AG09309 (cell line): ENCODE measurements at places on chromosomes 7 and 10.

- no peak for DNase-seq
Observed at GRCh38 chr7:29341156-29341555, 146.6 kb downstream of the CHN2 start.

DNA sequence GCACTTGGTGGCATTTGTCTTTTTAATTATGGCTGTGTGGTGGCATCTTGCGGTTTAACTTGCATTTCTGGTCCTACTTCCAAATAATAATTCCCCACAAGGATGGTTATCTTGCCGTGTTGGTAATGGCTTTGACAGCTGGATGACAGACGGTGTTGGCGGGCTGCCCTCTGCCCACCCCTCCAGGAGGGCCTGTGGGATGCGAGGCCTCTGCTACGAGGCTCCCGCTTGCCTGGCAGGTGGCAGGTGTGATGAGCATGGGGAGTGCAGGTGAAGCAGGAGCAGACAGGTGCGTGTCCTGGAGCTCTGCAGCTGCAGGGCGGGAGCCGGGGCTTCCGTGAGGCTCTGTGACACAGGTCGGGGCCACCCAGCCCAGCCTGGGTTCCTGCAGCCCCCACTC is 11.8 kb downstream of the INPP5A start:
- no peak for DNase-seq

DNA sequence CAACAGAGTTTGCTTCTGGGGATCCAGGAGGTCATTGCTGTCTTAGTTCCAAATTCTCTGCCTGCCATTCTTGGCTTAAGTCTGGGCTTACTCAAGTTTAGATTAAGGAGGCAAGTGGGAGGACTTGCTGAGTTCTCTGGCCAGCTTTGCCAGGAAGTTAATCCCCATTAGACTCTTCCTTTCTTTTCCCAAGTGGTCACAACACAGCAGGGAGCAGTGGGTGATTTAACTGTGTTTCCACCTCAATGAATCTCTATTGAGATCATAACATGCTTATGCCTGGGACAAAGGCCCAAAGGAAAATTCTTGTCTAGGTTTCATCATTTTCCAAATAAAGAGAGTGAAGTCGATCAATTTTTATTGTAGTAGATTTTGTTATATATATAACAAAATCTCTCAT is 1159.6 kb downstream of the SORCS3 start:
- no peak for DNase-seq

GRCh38 chr10:17059197-17059688 is 70.4 kb downstream of the CUBN start:
- DNase-seq = peak; percentile 86

DNA sequence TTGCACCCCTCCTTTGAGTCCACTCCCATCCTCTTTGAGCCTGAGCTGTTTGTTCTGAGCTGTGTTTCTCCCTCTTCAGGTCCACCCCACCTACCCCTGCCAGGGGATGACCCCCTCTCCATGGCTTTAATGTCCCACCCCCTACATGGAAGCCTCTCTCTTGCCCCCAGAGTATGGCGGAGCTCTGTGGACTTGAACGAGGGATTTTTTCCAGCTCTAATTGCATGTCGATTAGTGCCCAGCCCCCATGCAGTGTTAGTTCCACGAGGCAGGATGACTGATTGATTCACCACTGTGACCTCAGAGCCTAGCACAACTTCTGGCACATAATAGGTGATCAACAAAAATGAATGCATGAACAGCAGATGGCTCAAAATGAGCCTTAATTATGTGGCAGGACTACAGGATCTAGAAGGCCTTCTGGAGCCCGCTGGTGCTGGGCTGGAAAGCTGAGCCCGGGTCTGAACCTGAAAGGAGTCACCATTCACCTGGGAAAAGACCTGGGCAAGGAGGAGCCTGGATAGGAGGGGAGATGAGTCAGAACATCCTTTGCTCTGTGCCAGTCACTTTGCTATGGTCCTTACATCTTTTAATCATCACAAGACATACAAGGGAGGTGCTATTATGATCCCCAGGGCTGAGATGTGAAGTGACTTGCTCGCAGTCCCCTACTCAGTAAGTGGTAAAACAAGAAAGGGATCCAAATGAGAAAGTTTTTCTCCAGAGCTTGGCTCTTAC is 17.1 kb upstream of the SLC18A2 start:
- no peak for DNase-seq

- no peak for DNase-seq
Observed at GRCh38 chr10:117167789-117168674, 29.3 kb upstream of the KCNK18 start.

DNA sequence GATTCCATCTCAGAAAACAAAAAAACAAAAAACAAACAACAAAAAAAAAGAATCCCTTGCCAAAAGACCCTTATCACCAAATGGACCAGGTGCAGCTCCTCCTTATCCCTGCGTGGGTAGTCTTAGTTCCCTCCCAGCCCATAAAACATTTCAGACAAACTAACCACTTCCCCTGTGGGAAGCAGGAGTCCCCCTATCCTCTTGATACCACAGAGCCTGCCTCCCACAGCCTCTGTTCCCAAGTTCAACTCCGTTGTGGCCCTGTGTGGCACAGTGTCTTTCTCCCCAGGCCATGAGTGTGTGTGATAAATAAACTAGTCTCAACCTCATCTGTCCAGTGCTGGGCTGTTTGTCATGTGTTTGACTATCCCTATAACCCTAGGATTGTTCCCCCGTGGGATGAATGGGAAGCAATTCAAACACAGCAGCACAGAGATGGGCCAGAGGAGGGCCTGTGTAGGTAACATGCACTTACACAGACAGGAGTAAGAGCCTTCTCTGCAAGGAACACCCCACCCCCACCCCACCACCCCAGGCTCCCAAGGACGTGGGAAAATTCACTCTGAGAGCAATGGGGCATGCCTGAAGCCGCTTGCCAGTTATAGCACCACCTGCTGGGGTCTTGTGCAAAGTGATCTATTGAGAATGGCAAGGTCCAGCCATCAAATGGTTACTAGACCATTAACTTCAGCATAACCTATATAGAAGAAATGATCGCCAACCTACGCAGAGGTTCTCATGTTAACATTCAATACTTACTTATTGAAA is 147.1 kb upstream of the GHITM start:
- DNase-seq = no peak

DNA sequence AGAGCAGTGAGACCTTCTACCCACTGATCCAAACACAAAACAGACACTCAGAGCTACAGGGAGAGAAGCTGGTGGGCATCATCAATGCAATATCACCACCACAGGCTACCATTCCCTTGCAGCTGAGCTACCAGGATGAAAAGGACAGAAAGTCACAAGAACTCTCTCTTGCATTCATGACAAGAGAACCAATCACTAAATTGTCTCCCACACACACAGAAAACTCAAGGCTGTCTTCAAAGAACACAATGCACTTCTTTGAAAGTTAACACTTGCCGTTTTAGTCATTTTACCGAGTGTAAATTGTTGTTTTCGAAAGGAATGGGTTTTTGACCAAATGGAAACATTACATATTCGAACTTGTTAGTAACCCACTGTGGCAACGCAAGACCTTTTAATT is 626.6 kb downstream of the SORCS1 start:
- DNase-seq = no peak

- DNase-seq = peak; percentile 82
Observed at GRCh38 chr7:7157177-7157886, 25.0 kb upstream of the C1GALT1 start.

DNA sequence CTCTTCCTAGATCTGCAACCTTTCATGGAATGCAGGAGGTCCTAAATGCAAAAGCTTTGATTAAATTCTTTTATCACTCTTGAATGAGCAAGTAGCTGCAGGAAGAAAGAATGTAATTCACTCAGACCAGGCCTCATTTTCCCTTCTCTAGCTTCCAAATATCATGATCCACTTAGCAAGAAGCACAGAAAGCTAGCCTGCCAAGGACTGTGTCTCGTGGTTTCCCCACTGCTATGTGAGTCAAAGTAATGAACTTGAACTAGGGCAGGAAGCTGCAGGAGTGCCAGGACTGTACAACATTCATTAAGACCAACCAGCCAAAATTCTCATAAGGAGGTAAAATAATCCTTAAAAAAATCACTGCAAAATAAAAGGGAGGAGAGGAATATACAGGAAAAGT is 379.2 kb downstream of the CALN1 start:
- DNase-seq = no peak

GRCh38 chr7:138889582-138890498 is 91.3 kb downstream of the KIAA1549 start:
- no peak for DNase-seq

DNA sequence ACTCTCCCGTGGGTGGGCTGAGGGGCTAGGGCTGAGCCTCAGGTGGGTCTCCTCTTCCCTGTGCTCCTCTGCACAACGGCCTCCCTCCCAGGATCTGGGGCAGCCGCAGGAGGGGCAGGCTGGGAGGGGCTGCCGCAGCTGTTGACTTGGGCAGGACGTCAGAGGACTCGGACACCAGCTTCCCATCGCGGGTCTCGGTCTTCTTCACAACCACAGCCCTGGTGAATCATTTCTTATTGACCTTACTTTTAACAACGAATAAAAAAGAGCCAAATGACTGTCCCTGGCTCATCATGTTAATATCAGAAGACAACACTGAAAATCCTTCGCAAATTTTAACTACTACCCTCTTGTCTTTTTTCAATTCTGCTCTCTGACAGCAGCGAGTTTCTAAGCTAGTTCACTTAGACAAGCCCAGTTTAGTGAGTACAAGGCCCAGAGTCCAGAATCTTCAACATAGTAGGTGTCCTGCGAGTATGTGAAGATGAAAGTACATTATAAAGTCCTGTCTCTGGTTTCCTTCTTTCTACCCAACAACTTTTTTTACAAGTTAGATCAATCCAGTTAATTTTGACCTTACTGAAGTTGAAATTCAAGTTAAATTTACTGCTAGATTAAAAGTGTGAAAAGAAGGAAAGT is 32.4 kb downstream of the CTNNA3 start:
- DNase-seq = no peak

- DNase-seq = no peak
Observed at GRCh38 chr10:66575251-66575855, 350.5 kb upstream of the LRRTM3 start.

GRCh38 chr7:25726170-25726780 is 425.7 kb upstream of the NFE2L3 start:
- no peak for DNase-seq

DNA sequence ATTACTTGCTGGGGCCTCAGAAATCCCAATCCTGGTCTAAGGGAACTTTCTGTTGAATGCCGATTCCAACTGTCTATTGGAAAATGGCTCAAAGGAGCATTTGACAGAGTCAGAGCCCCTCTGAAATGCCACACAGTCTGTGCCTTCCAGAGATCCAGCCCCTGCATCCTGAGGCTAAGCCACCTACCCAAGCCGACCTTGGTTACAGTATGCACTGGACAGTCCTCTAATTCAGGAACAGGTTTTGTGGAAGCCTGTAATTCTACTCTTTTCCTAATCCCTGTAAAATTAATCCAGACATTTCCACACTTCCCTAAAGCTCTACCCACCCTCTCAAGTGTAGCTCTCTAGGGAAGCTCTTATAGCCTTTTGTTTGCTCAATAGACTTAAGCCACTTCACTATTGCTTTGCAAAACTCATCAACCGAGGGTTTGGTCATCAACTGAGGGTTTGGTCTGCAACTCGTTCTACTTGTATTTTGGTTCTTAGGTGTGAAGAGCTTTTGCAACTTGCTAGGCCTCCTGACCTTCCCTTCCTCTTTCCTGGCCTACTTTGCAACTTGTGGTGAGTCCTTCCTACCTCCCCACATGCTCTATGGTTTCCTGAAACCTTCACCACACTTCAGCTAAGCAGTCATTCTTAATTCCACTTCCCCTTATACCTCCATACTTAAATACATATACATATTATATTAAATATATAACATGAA is 364.8 kb downstream of the SFMBT2 start:
- DNase-seq = no peak

GRCh38 chr7:1920266-1920681 is 250.2 kb downstream of the ELFN1 start:
- no peak for DNase-seq

DNA sequence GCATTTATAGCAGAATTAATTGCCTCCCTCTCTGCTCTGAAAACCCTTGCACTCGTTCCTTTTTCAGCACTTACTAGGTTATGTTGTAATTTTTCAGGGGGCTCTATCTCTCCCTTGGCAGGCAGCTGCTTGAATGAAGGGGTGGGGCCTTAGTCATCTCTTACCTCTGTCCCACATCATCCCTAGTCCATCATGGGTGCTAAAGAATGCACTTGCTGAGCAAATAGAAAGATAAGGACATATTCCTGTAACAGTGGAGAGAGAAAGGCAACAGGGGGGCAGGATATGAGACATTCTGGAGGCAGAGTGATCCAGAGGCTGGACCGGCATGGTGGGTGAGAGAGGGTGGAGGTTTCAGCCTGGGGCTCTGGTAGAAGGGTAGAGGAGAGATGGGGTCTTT is 60.0 kb downstream of the MINDY4 start:
- DNase-seq = no peak

GRCh38 chr7:56046721-56047445 is 4.4 kb downstream of the PSPH start:
- peak; percentile 79 for DNase-seq

- no peak for DNase-seq
Observed at GRCh38 chr7:130473876-130474275, 18.0 kb upstream of the MEST start.

DNA sequence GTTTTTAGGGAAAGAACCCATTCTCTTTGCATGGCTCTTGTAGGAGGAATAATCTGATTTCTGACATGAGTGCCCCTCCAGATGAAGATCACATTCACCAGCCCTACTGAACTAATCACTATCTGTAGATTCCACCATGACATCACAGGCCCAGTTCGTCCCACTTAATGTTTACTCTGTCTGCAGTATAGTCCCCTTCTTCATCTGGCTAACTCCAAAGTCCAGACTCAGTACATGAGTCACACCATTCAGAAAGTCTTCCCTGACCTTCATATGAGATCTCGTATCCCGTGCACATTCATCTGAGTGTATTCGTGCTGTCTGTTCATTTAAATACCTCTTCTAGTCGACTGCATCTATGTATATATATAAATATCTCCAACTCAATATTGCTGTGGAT is 366.5 kb upstream of the AKR1E2 start:
- no peak for DNase-seq

- no peak for DNase-seq
Observed at GRCh38 chr7:37943905-37944736, 23.7 kb downstream of the EPDR1 start.

DNA sequence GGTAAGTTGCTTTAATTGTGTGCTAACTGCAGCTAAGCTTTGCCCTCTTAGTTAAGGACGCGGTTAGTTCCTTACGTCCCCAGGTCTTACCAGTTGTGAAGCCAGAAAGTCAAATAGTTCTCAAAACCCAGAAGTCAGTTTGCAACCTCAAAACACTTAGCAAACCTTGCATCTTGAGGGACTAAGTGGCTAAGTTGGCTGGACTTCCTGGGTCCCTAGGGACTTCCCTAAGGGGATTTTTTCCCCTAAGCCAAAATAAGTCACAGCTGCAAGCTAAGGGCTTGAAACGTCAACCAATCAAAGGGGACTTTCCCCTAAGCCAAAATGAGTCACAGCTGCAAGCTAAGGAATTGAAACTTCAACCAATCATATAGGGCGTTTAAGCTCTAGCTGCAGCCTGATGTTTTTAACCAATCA is 36.2 kb upstream of the HECW1 start:
- DNase-seq = no peak

- no peak for DNase-seq
Observed at GRCh38 chr10:11329062-11329673, 282.3 kb downstream of the USP6NL start.

- DNase-seq = no peak
Observed at GRCh38 chr10:101708073-101708472, 13.1 kb upstream of the FBXW4 start.

GRCh38 chr10:105743343-105744056 is 1102.4 kb downstream of the SORCS3 start:
- no peak for DNase-seq
